ENCODE measurements at places on chromosomes 1 and 21.

- DNase-seq = no peak
These were observed 64.8 kb downstream of the TIAM1 start for GRCh38 chr21:31279214-31279613.

DNA sequence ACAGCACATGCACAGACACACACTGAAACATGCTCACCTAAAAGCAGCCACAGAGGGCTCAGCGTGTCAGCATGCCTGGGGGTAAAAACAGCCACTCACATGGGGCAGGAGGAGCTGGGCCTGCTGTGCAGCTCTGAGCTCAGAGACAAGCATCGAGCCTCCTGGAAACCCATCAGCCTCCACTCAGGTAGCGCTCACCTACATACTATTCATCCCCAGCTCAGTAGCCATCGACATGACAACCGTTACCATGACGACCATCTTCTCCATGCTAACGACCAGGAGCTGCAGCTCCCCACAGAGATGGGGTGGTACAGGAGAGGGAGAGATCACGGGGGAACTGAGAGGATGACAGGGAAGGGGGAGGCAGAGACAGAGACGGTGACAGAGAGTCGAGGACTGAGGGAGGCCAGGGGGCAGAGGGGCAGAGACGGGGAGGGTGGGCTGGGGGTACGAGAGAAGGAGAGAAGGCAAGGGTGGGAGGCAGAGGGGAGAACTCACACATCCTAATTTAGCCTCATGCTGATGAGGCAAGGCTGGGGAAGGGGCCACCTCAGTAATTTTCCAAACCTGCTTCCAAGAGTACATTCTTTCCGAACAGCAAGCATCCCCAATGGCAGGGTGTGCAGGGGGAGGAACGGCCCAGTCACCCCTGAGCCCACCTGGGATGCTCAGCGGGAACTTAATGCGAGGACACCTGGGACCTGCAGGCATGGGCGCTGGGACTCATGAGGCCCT is 28.4 kb downstream of the SDC3 start:
- DNase-seq = no peak

GRCh38 chr21:35943752-35944151 is 116.6 kb downstream of the SETD4 start:
- no peak for DNase-seq

DNA sequence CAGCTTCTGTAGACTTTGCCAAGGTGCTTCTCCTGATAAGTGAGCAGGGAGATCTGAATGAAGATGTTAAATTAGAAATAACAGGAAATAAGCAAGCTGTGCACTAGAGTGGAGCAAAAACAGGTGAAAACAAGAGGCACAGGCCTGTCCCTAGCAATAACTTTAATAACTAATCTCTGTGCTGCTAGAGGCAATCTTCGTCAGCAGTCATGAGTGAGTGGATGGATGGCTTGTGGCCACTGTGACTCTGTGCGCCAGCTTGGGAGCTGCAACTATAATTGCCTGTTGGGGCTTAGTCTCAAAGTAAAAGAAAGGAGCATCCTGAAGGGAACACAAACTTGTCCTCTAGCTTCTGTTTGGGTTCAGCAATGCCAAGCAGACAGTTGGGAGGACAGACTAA is 240.3 kb downstream of the HHIPL2 start:
- DNase-seq = no peak

DNA sequence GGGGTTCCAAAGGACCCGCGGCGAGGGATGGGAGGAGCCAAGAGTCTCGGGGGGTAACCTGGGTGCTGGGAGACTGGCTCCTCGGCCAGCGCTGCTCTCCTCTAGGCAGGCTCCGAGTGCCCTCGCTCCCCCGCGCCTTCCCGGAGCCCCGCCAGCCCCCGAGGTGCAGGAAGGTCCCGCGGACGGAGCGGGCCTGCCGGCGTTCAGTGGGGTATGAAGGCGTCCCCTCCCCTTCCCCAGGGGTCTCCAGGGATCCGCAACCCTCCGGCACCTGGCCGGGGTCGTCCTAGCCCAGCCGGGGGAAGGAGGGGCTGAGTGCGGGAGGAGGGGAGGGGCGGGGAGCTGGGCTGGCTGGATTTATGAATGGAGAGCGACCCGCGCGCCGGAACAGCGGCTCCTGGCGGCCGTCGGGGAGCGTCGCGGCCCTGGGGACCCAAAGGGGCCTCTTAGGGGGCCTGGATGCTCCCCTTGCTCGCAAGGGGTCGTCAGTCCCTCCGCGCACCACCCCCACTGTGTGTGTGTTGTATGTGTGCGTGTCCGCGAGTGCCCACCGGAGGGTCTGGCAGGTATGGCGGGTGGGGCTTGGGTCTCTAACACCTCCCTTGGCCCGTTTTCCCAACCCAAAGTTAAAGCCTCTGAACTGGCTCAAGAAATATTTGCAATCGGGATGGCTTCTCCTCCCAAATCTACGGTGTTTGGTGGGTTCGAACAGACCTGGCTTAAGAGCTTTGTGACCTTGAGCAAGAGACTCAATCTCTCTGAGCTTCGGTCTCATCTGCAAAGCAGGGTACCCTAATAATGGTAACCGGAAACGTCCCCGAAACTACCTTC is 642 bp downstream of the HCRTR1 start:
- no peak for DNase-seq

DNA sequence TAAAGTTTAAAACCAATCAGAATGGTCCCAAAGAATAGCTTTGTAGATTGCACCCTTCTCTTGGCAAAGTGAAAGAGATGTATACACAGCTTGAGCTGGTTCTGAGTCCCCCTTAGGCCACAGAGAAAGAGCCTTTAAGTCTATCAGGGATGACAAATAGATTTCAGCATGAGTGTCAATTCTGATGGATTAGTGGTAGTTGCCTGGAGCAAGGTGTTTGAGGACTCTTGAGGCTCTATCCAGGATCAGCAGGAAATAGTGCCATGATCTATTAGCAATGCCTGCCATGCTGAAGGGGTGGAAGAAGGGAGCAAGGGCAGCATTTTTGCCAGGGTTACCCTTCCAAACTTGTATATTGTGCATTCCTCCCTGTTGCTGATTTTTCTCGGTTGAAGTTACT is 116.6 kb downstream of the ATG4C start:
- DNase-seq = no peak

DNA sequence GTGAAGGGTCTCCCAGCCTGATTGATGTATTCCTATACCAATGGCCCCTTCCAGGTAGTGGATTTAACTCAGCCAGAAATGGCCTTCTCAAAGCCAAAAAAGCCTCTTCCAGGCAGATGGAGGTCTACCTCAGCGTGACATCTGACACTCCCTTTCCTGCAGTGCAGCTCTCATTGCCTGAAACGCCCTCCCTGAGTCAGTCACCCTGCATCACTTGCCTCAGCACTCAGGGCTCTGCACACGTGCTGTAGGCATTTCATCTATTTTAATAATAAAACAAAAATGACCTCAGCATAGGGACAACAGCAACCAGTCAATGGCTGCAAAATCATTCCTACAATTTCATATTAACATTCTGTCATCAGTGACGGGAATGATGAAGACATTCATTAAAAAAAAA is 64.4 kb upstream of the GJA5 start:
- no peak for DNase-seq

DNA sequence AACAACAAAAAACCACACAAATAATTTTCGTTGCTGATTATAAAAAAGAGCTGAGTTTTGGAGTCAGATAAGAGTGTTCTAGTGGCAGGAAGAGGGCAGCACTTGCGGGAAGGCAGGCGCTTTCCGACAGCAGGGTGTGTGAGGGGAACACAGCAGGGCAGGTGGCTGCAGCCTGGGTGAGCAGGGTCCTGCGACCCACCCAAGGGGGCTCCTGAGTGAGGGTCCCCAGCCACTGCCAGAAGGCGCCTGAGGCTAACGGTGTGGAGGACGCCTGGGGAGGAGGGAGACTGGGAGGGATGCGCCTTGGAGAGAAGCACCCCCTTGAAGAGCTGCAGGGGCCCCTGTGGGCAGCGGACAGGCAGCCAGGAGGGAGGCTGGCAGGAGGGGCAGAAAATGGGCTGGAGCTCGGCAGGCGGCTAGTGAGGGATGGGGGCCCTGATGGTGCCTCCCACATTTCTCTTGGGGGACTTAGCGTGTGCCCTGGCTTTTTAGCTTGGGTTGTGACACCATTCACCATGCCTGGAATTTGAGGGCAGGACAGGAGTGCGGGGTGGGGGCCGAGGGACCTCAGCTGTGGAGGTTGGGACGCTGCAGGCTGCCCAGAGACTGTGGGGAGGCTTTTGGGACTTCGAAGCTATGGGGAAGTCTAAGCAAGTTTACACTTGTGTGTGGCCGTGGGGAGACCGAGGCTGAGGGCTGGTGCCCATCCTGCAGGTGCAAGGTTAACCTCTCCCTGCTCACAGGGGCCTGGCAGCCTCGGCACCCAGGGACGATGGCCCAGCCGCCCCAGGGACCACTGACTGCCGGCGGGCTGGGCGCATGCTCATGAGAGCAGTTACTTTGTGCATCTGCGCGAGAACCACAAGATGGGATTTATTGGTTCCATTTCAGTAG is 111.4 kb downstream of the SIK1 start:
- DNase-seq = no peak

GRCh38 chr1:72570815-72571214 is 288.5 kb upstream of the NEGR1 start:
- DNase-seq = no peak

DNA sequence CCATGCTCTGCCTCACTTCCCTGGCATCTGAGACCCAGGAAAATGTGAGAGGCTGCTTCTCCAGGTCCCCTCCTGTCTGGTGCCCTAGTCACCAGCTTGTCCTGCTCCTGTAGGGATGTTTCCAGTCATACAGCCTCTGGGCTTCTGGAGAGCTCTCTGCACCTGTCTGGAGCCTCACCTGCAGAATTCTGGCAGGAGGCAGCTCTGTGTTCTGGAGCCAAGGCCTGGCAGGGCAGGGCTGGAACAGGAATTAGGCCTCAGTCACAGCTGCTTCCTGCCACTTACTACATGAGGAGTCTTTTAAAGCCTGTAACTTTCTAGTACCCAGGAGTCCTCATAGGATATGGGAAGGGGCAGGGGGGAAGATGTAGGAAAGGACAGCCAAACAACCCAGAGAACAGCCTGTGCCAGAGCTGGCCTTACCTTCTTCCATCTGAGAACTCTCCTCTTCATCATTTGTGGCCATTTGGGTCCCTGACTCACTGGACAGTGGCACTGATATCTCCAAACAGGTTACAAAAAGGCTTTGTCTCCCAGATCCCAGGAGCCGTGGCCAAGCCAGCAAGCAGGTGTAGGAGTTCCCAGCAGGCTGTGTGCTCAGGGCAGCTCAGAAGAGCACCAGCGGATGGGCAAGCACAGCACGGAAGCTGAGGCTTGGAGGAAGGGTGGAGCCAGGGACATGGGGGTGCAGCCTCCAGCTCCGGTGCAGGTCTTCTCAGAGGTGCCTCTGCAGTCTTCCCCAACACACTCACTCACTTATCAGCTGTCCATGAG is 31.4 kb upstream of the ARTN start:
- DNase-seq = no peak

Data from RCC 7860 (cell line).